GM18507 (cell line): ENCODE measurements at places on chromosomes 7 and 10.

DNA sequence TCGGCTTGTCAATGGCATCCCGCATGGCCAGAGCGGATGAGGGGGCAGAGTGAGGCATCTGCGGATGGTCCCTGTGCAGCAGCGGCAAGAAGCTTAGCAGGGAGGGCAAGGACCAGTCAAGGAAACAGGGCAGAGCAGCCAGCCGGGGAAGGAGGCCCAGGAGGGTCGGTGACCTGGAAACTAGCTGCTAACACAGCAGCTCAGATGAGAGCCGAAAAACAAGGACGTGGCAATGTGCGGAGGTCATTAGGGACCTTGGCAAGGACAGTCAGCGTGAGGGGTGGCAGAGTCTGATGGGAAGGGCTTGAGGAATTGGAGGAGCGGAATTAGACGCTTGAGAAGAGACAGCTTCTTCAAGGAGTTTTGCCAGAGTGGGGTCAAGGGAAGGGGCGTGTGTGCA, 20.1 kb upstream of the SH2B2 start:
- no peak for DNase-seq

DNA sequence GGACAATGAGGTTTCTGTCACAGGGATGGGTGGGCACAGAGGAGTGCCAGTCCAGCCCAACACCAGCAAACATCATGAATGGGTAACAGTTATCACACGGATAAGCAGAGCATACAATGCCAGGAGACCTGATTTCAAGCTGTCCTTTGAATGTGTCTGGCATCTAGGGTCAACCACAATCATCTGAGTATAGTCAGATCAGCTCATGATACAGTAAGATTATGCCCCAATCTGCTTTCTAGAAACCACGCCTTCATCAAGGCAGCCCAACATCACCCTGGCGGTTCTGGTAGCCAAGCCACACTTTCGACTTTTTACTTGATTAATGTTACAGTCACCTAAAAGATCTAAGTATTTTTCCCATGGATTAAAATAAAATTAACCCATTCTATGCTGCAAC, 10.5 kb downstream of the FAM171A1 start:
- DNase-seq = no peak

DNA sequence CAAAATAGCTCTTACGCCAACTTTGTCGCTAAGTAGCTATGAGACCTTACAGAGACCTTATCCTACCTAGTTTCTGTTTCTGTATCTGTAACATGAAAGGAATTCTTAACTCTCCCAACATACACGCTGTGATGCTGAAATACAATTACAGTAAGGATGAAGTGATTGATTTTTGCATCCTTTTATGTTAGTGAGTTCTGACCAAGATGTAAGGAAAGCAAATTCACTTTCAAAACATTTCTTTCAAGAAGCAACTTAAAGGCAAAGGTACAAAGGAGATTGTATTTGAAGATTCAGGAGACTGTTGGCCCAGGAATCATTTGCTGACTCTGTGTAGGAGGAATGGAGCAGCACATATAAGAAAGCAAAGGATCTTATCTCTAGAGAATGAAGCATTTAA, 7.1 kb upstream of the ANK3 start:
- DNase-seq = no peak

GRCh38 chr10:103933557-103934121, 15.7 kb upstream of the STN1 start:
- no peak for DNase-seq

- DNase-seq = no peak
These were observed 35.5 kb downstream of the IKZF1 start for GRCh38 chr7:50339990-50340500.
